HT-29 (cell line): ENCODE measurements at places on chromosomes 7 and 10.

GRCh38 chr7:99102809-99103690, 40.9 kb downstream of the SMURF1 start:
- DNase-seq: no peak

DNA sequence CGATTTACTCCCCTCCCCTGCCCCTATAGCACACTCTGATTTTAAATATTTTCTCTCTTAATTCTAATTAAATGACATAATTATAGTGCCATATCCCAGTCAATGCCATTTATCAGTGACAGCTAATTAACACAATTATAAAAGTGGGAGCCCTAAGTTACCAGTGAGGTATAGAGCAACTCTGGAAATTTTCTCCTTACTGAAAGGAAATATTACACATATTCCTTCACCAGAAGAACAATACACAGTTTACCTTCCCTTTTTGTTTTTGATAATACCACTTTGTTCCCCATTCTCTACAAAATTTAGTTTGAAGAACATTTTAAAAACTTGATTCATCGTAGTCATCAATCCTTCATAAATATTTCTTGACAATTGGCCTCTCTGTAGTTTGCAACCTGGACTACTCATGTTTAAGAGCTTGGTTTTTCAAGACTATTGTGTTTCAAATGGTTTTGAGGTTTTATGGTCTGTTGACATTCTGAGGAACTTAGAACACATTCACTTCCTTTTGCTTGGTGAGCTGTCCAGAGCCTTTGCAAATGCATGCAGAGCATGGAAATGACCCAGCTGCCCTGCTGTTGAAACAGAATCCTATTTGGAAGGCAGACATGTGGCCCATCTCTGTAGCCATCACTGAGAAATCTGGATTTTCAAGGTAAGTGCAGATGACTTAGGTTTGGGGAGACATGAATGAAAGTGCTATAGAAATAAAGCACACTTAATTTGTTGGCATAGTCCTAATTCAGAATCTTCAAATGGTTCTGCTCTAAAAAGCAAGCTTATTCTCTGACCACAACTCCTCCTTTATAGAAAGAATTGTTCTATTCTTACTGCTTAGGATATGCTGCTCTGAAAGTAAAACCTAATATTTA, at the start of gene GPR141:
TSS of gene GPR141 (plus strand) at position 521 of the 875 bp plus-strand sequence. CDS start 56,628 bp downstream, outside the sequence.
- no peak for DNase-seq

- no peak for DNase-seq
Measured at GRCh38 chr10:117782276-117782675, 239.7 kb downstream of the EMX2 start.

DNA sequence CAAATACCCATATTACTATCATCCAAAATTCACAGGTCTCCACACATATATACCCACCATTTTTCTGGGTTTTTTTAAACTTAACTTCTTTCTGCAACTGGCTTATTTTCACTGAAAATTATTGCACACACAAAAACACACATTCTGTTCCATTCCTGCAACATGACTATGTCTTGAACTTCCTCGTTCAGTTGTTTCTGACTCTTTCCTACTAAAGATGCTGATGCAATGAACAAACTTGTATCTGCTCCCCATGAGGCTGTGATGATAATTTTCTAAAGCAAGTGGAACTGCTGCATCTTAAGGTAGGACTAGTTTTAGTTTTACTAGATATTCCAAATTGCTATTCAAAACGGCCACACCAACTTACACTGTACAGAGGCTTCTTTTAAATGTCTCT, 77.7 kb downstream of the OSBPL3 start:
- DNase-seq: no peak

DNA sequence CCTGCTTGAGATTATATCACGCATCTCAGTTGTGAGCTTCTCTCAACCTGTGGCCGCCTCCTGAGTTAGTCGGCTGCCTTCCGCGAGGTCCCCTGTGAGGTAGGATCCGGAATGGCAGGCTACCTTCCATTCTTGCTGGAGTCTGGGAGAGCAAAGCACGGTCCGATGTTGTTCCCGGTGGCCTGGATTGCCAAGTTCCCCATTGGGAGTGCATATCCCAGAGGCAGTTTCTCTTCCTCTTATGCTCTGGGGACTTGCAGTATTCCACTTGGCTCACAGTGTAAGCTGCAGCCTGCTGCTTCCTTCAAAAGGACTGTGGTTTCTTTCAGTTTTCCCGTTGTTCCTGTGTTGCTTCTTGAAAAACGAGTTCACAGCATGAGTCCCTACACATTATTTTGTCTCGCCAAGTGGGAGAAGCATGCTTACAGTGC, 225.4 kb upstream of the ZWINT start:
- no peak for DNase-seq

DNA sequence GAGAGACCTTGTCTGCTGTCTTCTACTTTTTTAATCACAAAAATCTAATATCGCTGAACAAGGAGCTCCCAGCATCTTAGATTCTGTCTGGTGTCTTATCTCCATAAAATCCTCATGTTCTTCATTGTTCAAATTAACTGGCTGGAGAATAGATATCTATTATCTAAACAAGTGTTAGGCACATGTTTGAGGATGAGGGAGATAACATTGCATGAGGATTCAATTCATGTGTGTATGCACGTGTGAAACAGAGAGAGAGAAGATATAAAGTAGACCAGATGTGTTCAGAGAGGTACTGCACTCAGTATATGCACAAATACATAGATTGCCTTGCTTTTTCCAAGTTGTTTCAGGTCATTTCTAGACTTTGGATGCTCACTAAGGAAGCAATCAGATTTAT, 5.4 kb downstream of the BMPER start:
- no peak for DNase-seq

DNA sequence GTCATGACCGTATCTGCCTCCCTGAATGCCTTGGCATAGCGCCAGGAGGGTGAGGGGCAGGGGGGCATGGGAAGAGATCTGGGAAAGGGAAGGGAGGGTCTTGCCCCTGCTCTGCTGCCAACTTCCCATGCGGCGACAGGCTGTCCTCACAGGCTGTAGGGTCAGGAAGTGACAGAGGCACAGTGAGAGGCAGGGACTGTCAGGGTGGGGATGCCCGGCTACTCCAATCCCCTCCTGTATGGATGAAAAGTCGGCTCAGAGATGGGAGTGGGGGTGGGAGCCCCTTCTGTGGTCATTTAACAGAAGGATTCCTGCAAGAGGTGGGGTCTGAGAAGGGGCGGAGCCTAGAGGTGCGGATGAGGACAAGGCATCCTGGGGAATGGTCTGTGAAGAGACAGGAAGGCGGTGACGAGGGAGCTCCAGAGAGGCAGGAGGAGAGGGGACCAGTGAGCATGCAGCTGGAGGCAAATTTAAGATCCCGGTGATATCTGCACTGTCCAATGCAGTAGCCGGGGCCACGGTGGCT, 20.8 kb upstream of the UNC5B start:
- DNase-seq: no peak

DNA sequence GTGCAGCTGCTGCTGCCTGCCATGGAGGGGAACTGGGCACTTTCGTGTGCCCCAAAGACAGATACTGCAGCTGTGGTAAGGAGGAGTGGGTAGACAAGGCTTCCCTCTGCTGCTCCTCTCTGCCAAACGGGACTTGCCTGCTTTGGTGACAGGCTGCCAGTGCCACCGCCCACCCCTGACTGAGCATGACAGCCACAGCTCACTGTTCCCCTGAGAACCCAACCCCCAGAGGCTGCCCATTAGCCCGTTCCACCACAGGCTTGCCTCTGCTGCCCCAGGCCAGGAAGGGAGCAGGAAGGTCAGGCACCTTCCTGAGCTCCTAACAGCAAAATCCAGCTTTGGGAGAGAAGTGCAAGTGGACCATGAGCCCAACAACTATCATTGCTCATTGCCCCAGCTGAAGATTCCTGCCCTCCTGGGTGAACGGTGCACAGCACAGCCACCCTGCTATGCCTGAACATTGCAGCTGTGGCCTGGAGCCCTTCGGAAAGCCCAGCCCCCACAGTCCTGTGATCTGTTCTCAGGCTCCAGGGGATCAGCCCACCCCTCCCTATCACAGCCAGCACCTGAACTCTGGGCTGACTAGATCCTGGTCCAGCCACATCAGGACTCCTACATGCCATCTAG, 58.7 kb upstream of the ANTXRL start:
- no peak for DNase-seq

- DNase-seq: peak; percentile 90
Measured at GRCh38 chr10:110501142-110501937, 3.6 kb downstream of the DUSP5 start.

DNA sequence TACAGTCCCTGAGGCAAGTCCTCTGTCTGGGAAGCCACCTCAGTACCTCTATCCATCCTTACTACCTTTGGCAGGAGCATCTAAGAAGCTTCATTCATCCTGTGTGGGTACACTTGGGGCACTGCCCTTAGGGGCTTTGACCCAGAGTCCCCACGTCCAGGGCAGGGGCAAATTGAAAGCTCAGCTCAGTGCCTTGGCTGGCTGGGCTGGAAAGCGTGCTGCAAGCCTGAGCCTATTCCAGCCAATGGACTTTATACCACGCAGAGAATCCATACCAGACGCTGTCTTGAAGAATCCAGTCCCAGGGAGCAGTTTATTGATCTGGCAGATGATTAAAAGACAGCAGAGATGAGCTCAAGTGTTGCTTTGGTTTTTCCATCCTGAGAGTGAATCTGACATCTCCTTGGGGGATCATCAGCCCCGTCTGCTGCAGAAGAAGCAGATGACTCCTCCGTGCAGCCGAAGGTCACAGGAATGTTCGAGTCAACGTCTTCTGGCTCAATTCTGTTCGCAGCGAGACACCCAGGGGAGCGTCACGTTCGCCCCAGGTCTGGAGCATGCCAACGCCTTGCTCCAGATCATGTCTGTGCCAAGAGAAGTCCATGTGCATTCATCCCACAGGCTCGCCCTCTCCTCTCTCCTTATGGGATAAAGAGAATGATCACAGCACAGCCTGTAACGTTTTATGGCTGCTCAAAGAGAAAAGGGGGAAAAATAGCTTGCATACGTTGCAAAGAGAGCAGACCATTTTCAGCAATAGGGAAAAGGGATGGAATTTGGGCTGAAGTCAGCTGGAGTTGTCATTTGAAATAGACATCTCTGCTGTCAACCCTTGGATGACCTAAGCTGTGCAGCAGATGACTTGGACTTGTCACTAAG, 35.8 kb upstream of the LYZL1 start:
- no peak for DNase-seq

DNA sequence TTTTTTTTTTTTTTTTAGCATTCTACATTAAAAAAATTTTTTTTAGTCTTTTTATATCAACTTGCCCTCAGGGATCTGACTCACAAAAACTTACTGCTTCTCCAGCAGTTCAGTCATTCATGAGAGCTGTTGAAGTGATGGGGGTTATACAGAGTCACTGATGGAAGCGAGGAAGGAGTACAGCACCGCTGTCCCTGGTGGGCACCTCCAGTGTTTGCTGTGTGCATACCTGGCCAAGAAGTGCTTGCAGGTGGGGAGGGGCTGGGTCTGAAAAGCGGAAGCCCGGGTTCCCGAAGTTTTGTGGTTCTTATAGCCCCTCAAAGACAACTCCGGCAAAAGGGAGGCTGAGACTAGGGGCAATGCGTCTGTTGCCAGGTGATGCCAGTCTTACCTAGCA, 46.2 kb downstream of the MINDY4 start:
- DNase-seq: no peak
